Uterus (tissue), 4 donors: ENCODE measurements at places on chromosomes 16 and 17.
A peak's percentile ranks its signal among the peaks of the same experiment; 100 is the strongest.

DNA sequence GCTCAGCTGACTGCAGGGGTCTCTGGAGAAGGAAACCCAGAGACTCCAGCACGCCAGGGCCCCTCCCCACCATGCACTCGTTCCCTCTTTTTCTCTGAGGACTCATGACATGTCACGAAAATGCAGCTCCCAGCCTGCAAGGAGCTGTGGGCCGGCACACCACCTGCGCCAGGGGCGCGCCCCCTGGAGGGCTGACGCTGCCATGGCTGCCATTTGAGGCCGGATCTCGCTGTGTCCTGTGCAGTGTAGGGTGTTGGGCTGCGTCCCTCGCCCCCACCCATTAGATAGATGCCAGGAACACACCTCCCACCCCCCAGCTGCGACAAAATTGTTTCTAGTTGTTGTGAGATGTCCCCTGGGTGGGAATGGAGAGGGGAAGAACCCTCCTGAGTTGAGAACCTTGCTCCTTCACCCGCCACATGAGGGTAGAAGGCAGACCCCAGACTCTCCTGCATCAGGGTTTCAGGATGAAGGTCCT lies 8.2 kb downstream of the SYNGR2 start:
- peak; percentile 68 for DNase-seq

DNA sequence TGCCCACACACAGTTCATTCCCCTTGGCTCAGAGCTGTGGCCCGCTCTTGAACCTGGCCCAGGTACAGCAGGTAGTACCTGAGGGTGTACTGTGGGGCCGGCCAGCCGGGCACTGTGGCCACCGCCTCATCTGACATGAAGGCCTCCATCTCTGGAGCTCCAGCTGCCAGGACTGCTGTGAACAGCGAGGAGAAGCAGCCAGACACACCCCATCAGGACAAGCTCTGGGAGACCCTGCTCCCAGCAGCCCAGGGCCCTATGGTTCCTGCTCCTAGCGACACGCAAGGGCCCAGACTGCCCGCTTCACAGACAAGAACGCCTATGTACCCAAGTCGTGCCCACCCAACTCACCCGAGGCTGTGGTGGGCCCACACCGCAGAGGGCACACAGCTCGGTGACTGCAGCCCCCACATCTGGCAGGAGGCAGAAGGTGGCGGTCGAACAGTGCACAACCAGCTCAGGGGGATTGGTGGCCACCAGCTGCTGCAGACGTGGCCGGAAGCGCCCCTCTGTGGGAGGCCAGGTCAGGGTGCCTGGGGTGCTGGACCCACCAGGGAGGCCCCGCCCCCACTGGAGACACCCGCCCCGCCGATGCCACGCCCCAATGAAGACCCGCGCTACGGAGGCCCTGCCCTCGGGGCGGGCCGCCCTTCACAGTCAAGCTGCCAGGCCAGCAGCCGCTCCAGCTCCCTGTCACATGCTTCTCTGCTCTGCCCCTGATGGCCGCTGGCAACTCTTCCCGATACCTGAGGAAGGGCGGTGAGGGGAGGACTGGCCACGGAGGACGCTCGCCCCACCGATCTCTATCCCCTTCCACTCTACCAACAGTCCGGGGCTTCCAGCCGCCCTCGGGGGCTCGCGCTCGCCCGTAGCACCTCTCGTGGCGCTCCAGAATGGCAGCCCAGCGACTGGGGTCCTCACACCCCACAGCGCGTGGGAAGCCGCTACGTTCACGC lies 1.1 kb upstream of the STUB1 start:
- DNase-seq: peak; percentile 73

DNA sequence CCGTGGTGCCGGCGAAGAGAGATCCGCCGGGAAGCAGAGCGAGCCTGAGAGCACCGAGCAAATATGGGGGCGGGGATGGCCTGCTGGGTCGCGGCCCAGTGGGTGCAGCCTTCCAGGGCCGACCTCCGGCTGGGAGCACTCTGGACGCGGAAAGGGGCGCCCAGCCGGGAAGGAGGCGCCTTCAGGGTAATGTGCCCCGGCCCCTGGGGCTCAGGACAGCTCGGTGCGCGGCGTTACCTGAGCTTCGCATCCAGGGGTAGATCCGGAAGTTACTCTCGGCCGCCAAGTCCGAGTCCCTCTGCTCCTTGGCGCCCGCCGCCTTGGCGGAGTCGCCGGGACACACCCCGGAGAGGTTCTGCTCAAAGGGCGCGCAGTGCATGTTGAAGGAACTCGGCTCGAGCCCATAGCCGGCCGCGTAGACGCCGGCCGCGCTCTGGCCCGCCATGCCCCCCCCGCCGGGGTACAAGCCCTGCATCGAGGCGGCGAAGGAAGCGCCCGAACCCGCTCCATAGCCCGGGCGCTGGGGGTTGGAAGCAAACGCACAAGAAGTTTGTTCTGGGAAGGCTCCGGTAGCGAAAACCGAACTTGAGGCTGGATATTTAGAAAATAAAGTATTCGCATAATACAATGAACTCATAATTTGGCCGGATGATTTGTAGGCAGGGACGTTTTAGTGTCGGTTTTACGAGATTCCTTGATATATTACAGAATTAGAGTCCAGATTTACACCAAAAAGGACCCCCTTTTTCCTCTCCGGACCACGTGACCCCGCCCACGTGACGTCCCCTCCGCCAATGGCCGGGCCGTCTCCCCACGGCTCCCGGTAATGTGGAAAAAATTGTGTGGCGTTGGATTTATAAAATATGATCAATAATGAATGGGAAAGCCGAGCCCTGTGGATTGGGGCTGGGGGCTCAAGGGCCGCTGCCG lies at the start of gene HOXB7:
Gene HOXB7 (minus strand): TSS at position 736 of the 930 bp plus-strand sequence. CDS start 99 bp downstream, at position 637.
- peak; percentile 72 for DNase-seq

DNA sequence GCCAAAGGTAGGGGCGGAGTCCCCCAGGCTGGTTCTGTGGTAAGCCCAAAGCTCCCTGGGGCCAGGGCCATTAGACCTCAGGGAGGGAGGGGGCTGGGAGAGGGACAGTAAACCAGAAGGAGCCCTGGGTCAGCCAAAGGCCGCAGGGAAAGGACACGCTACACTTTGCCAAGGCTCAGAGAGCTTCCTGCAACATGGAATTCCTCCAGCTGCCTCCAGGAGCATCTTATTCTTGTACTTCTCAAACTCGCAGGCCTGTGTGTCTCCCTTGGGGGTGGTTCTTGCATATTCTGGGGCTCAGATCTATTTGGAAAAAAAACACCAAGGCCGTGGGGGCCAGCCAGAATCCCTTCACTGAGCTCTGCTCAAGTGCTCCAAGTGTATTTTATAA lies 25.1 kb downstream of the AKAP1 start:
- DNase-seq: peak; percentile 64

GRCh38 chr17:81388091-81388611 lies 7.1 kb upstream of the BAHCC1 start:
- no peak for DNase-seq

GRCh38 chr17:30226878-30227277 lies 8.6 kb downstream of the SLC6A4 start:
- no peak for DNase-seq

- no peak for DNase-seq
Observed at GRCh38 chr17:34578656-34579016, 746 bp upstream of the TMEM132E start.

DNA sequence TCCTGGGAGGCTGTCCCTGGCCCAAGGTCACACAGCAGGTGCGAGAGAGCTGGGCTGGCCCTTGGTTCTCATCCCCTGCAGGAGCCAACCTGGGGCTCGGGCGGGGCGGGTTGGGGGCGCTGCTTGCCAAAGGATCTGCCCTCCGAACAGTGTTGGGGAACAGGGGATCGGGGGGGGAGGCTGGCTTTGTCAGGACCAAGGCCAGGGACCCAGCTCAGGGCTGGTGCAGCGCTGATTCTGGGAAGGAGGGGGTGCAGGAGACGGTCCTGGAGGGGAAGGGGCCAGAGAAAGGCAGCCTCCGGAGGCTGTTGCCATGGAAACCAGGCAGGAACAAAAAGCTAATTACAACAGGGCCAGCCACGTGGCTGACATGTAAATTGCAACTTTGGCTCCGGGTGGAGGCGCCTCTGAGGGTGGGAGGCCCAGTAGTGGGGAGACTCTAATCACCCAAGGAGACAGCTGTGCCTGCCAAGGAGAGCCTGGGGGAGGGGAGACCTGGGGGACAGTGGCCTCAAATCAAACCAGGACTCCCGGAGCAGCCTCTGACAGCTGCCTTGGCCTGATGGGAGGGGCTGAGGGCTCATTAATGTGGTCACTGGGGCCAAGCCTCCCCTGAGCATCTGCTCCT lies 1.3 kb downstream of the TUBB3 start:
- no peak for DNase-seq

- DNase-seq: no peak
Observed at GRCh38 chr17:16282522-16282921, 65.5 kb downstream of the PIGL start.

- DNase-seq: no peak
Observed at GRCh38 chr17:53061446-53061845, 761.3 kb upstream of the KIF2B start.

- no peak for DNase-seq
Observed at GRCh38 chr17:76870377-76870714, 2.1 kb downstream of the MGAT5B start.
